ENCODE measurements at places on chromosomes 7 and 10.

GRCh38 chr10:12418725-12419261 is 69.4 kb downstream of the CAMK1D start:
- no peak for DNase-seq

DNA sequence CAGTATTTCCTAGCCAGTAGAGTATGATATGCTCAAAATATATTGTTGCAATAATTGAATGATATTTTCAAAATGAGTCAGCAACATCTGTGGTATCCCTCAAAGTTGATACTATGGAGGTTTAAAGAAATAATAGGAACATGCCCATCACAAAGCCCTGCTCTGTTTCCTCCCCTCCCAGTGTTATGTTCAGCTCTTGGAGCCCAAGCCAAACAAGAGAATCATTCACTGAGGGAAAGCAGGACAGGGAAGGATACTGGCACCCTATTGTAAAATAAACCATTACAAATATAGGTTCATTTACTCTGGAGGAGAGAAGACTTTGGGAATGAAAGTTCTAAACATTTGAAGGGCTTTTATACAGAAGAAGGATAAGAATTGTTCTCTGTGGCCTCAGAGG is 37.6 kb downstream of the SORCS3 start:
- DNase-seq: no peak

- no peak for DNase-seq
Measured at GRCh38 chr7:80827239-80827633, 91.6 kb downstream of the SEMA3C start.

DNA sequence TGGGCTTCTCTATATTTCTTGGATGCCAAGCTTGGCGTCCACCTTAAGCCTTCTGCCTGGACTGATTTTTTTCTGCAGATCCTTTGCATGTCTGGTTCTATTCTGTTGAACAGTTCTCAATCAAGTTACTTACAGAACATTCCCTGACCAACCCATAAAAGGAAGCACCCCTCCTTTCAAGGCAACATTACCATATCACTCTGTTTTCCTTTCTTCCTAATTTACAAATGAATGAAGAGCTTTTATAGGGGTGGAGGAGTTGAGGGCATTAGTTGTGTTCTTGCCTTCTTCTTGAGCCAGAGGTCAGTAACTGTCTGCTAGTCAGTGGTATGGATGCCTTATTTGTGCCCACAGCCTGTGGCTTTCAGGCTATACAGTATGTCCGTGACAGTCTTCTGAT is 361.0 kb downstream of the PHTF2 start:
- no peak for DNase-seq

DNA sequence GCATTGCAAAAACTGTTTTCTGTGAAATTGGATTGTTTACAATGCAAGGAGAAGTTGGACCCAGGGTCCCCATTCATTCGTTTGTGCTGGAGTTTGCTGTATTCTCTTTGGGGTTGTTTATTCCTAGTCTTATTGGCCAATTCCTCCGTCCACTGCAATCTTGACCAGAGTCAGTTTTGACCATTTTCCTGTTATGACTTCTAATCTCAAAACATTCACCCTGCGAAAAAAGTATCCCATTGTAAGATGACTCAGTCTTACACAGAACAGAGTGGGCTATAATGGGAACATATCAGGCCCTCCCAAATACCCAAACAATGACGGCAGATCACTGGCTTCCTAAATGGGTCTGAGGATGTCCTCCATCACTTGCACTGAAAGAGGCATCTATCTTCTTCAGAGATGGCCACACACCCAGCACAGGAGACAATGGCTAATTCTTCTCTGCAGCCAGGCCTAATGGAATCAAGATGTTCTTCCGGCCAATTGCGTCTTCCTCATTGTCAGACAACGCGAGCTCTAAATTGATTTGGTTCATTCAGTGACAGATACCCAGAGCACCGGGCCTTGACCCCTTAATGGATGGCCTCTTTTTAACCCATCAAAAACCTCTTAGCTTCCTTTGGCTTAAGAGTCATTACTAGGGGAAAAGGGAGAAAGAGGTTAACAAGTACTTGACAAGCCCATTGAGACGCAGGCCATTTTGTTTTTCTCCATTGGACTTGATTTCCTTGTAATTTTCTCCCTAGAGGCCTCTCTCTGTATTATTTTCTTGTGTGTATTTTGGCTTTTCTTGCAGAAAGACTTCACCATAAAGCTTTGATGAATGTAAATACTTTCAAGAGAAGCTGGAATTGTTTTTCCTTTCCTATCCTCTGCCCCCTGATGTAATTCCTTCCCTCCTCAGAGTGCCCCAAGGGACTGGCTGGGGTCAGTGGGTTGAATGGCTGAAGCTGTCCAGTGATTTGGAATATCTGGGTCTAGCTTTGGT is 129.6 kb downstream of the PRPF18 start:
- DNase-seq: no peak

DNA sequence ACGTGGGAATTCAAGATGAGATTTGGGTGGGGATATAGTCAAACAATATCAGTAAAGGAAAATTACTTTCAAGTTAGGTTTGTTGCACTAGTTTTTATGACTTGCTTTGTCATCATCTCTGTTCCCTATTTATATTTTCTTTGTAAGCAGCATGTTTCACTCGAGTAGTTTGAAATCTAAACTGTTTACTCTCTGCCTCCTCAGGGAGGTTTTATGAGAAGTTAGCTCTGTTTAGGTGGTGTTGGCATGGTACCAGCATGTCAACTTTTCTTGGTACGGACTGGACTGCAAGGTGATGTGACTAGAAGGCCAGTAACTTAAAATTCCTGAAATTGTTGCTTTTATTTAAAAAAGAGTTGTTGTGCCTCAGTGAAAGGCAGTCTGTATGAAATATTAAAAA is 59.2 kb upstream of the MTPN start:
- no peak for DNase-seq

GRCh38 chr7:98771519-98771918 is 98.3 kb downstream of the TMEM130 start:
- DNase-seq: no peak

DNA sequence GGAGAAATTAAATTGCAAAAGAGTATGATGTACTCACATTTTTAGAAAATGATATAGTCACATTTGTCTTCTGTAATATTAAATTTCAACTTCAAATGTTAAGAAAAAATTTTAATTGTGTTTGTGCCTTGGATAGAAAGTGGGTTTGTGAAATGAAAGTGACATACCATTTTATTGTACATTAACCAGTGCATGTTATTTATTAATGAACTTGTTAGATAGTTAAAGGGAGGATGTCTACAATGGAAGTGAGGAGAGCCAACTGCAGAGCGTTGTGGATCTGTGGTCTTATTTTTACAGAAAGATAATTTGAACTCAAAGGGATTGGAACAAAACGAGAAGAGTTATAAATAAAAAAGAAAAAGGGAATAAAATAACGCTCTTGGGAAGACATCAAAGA is 291.7 kb downstream of the ARL4A start:
- DNase-seq: no peak

DNA sequence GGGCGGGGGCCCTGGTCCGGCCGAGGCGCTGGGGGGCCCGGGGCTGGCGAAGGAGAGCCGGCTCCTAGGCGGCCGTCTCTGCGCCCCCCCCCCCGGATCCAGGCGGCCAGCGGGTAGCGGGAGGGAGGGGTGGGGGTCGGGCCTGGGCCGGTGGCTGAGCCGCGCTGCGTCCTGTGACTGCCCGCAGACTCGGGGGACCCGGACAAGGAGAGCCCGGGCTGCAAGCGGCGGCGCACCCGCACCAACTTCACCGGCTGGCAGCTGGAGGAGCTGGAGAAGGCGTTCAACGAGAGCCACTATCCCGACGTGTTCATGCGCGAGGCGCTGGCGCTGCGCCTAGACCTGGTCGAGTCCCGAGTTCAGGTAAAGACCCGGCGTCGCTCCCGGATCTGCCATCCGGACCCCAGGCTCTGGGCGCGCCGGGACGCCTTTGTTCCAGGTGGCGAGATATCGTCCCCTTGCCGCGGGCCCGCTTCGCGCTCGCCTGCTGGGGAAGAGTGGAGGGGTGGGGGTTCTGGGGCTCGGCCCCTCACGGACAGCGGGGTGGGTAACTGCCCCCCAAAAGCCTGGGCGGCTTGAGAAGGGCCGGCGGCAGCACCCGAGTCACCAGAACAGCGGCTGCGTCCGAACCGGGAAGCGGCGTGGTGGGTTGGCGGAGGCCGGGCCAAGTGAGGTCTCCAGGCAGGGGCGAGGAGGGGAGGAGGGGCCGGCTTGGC is 819 bp downstream of the UNCX start:
- DNase-seq: no peak

- no peak for DNase-seq
Measured at GRCh38 chr7:133275446-133276095, 22.7 kb downstream of the EXOC4 start.

- no peak for DNase-seq
Measured at GRCh38 chr7:125257617-125258016, 328.0 kb upstream of the POT1 start.

GRCh38 chr7:111075498-111075897 is 15.4 kb upstream of the LRRN3 start:
- DNase-seq: no peak

DNA sequence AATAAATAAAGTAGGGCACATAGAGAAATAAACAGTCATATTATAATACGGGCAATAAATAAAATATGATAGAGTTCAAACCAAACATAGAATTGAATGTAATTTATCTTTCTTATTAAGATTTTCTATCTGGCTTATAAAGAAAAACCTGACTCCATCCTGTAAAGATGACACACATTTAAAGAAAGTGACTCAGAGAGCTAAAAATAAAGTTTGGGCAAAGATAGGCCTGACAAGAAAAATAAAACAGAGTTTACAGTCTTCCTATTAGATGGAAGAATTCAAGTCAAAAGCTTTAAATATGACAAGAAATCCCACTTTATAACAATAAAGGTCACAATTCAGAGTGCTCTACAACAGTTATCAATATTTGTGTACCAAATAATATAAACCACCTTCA is 580.6 kb downstream of the PHTF2 start:
- DNase-seq: no peak

GRCh38 chr7:95772771-95773581 is 622 bp downstream of the DYNC1I1 start:
- no peak for DNase-seq

DNA sequence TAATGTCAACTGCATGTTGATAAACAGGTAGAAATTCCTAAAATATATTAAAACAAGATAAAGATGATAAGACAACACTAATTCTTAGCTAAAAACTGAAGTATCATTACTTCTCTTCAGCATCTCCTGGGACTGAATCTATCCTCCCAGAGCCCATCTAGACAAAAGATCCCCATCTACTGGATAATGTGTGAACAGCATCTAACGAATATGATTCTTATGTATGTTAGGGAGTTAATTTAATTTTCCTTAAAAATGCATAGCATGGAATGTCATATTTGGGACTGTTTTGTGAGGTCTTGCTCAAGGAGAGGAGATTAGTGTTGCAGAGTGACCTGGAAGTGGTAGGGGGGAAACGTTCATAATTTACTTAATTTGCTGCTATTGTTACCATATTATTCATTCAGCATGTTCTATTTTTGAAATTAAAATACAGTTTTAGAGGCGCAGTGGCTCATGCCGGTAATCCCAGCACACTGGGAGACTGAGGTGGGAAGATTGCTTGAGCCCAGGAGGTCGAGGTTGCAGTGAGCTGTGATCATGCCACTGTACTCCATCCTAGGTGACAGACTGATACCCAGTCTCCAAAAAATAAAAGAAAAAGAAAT is 305.1 kb upstream of the CSTF2T start:
- DNase-seq: no peak

DNA sequence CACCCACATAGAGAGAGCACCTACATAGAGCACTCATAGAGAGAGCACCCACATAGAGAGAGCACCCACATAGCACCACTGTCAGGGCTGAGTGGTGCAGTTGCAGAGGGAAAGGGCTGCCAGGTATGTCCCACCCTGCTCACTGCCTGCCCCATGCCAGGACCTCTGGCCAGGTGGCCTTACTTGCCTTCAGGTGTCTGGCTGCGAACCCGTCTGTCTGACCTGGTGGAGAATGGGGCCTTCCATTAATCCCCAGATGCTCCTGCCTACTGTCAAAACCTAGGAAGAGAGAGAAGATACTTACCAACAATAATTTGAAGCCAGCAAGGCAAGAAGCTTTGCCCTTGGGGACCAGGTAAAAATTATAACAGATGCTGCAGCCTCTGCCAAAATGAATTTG is 51.1 kb downstream of the INSIG1 start:
- DNase-seq: no peak

- DNase-seq: no peak
Measured at GRCh38 chr10:125343118-125343925, 183.0 kb upstream of the CTBP2 start.

DNA sequence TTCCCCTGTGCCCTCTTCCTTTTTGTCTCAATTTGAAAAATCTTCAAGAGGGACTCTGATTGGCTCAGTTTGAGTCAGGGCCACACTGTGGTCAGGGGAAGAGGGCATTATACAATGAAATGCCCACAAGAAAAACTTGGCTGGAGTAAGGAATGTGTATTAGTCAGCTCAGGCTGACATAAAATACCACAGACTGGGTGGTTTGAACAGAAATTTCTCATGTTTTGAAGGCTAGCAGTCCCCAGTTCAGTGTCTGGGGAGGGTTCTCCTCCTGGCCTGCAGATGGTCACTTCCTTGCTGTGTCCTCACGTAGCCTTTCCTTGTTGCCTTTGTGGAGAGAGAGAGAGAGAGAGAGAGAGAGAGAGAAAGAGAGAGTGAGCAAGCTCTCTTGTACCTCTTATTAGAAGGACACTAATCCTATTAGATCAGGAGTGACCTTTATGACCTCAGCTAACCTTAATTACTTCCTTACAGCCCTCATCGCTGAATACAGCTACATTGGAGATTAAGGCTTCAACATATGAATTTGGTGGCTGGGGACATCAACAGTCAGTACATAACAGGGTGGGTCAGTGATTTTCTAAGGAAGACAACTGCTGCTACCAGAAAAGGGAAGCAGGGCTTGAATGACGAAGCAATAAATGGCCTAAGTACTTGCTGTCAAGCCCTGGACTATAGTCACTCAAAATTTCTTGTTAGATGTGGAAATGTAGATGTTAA is 25.8 kb upstream of the FAM13C start:
- DNase-seq: no peak

DNA sequence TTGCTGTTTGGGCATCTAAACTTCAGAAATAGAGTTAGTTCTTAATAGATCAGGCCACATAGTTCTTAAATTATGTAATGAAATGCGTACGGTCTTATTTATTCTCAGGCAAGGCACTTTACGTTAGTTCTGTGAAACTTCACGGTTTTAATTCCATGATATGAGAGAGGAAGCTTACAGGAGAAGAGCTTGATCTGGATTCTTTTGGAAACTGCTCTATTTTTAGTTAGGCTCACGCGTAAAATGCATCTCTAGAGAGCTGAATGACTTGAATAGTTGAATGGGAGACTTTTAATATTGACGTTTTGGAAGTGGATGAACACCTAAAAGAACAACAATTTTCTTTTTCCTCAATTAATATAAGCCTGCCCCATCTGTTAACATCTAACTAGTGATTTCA is 71.1 kb downstream of the PRKG1 start:
- DNase-seq: no peak

DNA sequence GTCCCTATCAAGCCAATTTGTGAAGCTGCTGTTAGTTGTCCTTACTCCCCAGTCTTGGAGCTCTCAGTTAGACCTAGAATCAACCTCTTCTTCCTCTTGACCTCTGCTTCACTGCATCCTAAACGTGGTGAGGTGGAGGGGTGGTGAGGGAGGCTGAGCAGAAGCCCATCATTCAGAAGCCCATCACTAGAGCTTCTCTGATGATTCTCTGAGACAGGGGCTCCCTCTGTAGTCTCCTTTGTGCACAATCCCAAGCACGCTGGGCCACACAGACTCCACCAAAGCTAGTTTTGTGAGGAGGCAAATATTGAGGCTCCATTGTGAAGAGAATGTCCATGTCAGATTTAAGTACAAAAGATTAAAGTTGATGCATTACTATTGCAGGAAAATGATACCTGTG is 163.8 kb upstream of the PRSS1 start:
- DNase-seq: no peak

Data from stimulated activated CD8-positive, alpha-beta memory T cell treated with anti-CD3 and anti-CD28 coated beads, Interleukin-2, amount 100 ng/mL, for 1 hour (primary cell).